ENCODE measurements at places on chromosomes 2 and 18.

DNA sequence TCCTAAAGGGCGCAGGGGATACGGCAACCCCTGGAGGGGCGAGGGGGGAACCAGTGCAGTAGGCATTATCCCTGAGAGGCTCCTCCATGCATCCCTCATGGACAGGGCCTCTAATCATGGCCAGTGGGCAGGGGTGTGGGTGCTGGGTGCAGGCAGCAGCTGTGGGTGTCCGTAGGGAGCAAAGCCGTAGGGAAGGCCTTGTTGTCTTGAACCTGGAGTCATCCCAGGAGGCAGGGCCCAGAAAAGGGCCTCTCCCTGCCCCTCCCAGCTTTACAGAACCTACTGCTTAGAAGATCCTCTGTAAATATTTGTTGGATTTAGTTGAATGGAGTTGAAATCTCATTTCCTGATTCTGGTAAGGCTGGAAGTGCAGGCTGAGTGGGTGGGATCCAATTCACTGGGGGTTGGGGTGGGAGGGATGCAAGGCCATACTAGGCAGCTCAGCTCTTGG is 207.0 kb upstream of the HAAO start:
- DNase-seq, result no peak

DNA sequence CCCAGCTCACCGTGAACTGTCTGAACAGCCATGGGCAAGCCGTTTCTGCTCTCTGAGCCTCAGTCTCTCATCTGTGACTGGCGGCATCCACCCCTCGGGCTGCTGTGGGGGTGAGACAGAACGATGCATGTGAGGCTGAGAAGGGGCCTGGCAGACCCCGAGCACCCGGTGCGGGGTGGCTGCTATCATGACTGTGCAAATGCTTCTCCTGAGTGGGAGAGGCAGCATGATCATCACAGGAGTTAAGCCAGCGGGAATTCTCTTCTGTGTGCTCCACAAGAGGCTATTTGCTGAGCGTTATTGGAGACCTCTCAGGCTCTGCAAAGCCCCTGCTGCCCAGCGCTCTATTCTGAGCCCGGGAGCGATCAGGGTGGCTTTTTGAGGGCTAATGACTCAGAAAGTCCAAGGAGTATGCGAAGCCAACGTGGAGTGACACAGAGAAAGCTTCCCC is 45.8 kb upstream of the ID2 start:
- no peak for DNase-seq

- no peak for DNase-seq
Measured at GRCh38 chr18:74778191-74778847, 180.6 kb downstream of the ZNF407 start.

- no peak for DNase-seq
Measured at GRCh38 chr2:160440888-160441287, 52.7 kb downstream of the RBMS1 start.

DNA sequence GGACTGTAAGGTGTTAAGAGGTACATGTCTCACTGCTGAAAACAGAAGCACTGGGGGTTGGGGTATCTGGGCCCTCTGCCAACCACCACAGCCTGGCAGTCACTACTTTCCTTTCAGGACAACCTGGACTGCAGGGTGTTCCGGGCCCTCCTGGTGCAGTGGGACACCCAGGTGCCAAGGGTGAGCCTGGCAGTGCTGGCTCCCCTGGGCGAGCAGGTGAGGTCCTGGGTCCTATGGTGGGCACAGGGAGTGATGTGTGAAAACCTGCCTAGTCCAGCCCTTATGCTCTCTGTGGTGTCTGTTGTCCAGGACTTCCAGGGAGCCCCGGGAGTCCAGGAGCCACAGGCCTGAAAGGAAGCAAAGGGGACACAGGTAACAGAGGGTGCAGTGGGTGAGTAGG is 40.0 kb downstream of the MARCO start:
- no peak for DNase-seq

- DNase-seq, result peak; percentile 74
Measured at GRCh38 chr2:102736410-102737409, 25.1 kb upstream of the TMEM182 start.

GRCh38 chr2:85935746-85936208 is 47.0 kb upstream of the ST3GAL5 start:
- no peak for DNase-seq

DNA sequence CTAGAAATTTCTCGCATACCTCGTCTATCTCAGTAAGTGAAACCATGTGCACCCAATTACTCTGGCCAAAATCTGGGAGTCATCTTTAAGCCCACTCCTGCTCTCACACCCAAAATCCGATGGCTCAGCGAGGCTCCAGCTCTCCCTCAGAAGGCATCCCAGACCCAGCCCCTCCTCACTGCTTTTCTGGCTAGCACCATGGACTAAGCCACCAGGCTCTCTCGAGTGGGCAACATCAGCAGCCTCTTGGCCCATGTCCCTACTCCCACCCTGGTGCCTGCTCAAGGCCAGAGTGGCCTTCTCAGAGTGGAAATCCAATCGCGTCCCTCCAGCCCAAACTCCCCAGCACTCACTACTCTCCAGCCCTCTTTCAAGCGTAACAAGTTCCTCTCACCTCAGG is 27.2 kb downstream of the TNS1 start:
- DNase-seq, result no peak

GRCh38 chr18:13809043-13809430 is 14.9 kb upstream of the MC5R start:
- no peak for DNase-seq

GRCh38 chr2:58649756-58650155 is 408.6 kb upstream of the FANCL start:
- DNase-seq, result no peak

DNA sequence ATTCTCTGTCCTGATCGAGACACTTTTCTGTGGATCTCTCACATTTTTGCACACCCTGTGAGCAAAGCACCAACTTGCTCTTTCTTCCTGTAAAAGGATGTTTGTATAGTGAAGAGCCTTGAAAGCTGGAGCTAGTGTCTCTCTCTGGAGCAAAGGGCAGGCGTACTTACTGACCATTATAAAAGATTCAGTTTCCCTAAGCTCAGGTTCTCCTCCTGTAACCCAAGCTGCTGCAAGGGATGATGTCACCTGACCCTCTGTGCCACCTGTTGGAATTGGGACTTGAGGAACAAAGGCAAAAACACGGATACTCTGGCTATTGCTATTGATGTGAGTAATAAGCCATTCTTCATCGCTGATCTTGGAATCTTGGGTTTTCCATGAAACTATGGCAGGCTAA is 52.6 kb upstream of the NEMP2 start:
- DNase-seq, result no peak

DNA sequence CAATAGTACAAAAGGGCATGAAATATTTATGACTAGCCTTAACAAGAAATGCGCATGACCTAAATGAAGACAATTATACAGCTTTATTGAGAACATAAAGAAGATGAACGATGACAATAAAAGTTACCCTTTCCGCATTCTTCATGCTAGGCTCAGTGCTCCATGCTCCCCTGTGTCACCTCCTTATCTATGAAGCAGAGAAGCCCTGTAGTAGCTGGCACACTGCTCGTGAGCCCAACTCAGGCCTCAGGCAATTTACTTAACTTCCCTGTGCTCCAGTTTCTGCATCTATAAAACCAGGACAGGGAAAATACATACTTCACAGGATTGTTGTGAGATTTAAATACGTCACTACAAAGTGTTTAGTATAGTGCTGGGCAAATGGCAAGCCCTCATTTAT is 34.5 kb upstream of the NABP1 start:
- no peak for DNase-seq

- DNase-seq, result no peak
Measured at GRCh38 chr18:27921392-27921791, 255.5 kb downstream of the CDH2 start.

Data from stimulated activated CD4-positive, alpha-beta T cell treated with anti-CD3 and anti-CD28 coated beads, Interleukin-15, amount 100 ng/mL, for 1 hour (primary cell).